ENCODE measurements at places on chromosomes 2 and 18.

- no peak for DNase-seq
These were observed 182.4 kb downstream of the CELF4 start for GRCh38 chr18:37383036-37383785.

DNA sequence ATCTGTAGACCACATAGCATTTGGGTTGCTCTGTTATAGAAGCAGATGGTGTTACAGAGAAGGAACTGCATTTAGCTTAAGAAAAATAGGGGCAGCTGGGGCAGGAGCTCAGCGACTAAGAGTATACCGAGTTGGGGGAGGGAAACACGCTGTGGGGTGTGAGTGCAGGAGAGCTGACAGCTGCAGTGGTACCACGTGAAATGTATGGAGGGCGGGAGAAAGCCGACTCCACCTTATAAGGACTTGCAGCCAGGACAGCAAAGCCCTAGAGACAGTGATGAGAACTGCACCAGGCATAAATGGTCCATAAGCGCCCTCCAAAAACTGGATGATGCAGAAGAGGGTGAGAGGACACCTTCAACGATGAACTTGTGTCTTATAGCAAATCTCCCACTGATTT lies 237.6 kb downstream of the PRKCE start:
- peak; percentile 71 for DNase-seq

DNA sequence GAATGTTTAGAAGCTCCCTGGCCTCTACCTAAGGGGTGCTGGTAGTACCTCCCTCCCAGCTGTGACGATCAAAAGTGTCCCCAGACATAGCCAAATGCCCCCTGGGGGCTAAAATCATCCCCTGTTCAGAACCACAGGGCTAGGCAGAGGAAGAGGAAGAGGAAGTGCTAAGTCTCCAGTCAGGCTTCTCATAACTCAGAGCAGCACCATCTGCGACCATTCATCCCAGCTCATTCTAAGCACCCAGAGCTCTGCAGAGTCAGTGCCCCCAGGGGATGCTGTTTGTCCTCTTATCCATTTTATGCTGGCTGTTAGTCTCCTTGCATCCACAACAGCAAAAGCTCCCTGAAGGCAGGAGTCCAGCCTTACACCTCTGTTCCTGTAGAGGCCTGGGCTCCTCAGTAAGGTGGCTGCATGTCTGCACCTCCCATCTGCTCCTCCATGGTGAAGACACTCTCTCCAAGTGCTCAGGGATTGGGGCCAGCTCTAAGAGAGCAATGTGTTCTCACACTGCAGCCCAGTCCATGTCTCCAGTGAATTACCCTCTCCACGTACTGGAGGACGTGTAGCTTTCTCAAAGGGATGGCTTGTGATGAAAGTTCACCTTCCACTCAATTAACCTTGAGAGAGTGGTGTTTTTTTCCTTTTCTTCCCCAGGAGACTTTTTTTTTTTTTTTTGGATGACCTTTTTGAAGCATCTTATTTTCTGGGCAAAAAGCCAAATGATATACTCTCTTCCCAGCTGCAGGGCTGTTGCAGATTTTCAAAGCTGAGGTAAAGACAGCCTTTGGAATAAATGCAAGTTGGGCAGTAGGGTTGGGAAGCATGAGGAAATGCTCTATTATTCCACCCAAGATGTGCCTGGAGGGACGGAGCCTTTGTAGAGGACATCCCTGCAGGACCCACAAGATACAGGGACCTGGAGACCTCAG lies 158.9 kb upstream of the SLC14A2 start:
- no peak for DNase-seq

DNA sequence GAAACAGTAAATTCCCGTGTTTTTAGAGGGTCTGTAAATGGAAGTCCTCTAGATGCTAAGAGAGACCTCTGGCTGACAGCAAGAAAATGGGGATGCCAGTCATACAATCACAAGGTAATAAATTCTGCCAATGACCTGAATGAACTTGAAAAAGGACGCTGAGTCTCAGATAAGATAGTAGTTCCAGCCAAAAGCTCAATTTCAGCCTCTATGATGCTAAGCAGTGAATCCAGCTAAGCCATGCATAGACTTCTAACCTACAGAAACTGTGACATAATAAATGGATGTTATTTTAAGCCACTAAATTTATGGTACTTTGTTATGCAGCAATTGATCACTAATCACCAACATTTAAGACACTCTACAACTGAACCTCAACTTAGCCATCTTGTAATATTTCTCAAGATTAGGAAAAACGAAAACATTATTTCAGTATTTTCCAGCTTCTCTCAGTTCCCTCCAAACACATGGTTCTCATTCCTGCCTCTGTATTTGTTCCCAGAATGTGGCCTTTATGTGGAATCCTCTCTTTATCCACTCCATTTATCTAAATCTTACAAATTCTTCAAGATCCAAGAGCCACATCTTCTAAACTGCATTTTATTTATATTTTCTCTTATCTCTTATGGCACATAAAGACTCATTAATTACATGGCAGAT lies 331.1 kb downstream of the GULP1 start:
- no peak for DNase-seq

- DNase-seq: peak; percentile 48
These were observed 571 bp downstream of the YWHAQ start for GRCh38 chr2:9630117-9630735.

DNA sequence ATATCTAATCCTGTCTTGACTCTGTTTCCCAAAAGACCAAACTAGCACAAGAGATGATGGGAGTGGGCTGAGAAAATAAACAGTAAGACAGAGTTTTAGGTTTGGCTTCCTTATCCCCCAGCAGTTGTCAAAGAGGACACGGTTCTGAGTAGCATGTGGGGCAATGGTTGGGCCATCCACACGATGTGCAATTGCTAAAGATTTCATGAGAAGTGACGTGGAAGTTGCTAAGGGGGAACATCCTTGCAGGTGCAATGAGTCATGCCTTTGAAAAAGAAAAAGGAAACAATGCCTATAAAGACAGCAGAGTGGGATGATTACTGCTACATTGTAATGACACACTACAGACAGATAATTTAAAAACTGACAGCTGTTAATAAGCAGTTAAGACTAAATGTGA lies 1395.8 kb downstream of the LRP1B start:
- DNase-seq: no peak

GRCh38 chr2:100537918-100538317 lies 24.9 kb upstream of the PDCL3 start:
- DNase-seq: no peak

DNA sequence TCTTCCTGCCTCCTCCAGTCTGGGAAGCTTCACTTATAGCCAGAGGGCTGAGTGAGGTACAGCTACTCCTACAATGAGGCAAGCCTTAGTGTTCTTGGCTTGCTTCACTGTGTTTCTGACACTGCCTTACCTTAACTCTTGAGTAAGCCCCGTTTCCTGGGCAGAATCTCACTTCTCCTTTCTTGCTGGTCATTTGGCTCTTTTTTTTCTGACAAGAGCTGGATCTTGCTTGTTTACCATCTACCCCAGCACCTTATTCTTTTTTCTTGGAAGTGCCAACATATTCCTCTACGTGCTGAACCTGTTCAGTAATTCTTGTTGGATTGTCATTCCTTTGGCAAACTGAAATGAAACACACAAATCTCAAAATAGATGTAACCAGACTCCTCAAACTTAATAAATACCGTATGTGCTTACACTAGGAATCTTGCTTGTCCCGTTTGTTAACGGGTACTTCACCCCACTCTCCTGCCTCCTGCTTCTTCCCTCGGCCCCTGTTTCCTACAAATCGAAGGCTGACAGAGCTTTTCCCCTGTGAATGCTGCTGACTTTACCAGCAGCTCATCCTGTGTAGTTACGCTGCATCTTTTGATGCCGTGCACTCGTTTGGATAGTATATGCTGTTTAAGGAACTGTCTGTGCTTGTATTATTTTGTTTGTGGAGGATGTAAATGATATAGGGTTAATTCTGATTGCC lies 132.2 kb downstream of the FMNL2 start:
- peak; percentile 73 for DNase-seq

DNA sequence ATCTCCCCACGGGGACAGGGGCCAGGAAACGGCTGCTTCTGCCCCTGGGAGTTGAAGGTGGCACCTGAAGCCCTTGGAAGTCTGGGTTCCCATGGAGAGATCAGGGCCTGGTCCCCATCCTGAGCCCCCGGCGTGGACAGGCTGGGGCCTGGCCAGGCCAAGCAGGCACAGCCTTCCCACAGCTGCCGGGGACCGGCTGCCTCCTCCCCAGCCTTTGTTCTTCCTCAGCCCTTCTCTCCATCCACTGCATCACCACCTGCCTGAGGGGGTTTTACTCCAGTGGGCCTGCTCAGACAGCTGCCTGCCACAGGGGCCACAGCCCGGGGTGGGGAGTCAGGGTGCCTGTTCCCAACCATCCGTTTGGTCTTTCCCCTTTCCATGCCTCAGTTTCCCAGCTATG lies 187.7 kb downstream of the INHBB start:
- no peak for DNase-seq

DNA sequence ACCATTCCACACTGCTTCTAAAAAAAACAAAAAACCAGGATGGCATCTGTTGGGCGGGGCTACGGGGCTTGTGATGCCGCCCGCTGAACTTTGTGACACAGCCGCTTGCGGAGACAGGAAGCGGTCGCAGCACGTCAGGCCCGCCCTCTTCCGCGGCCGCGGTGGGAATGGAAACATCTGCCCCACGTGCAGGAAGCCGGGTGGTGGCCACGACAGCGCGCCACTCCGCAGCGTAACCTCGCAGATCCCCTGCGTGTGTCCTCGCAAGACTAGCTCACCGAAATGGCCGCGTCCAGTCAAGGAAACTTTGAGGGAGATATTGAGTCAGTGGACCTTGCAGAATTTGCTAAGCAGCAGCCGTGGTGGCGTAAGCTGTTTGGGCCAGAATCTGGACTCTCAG lies 168.5 kb downstream of the SUCLG1 start:
- DNase-seq: no peak

- DNase-seq: peak; percentile 26
These were observed 35.8 kb downstream of the SKOR2 start for GRCh38 chr18:47215554-47216138.

- peak; percentile 38 for DNase-seq
These were observed 35.4 kb upstream of the WIPF1 start for GRCh38 chr2:174632841-174633622.

GRCh38 chr2:215847056-215847455 lies 166.3 kb downstream of the MREG start:
- DNase-seq: no peak

- DNase-seq: no peak
These were observed 199.1 kb upstream of the NRXN1 start for GRCh38 chr2:51231071-51231470.

- DNase-seq: no peak
These were observed 71.9 kb downstream of the SLC66A2 start for GRCh38 chr18:79879566-79879965.

DNA sequence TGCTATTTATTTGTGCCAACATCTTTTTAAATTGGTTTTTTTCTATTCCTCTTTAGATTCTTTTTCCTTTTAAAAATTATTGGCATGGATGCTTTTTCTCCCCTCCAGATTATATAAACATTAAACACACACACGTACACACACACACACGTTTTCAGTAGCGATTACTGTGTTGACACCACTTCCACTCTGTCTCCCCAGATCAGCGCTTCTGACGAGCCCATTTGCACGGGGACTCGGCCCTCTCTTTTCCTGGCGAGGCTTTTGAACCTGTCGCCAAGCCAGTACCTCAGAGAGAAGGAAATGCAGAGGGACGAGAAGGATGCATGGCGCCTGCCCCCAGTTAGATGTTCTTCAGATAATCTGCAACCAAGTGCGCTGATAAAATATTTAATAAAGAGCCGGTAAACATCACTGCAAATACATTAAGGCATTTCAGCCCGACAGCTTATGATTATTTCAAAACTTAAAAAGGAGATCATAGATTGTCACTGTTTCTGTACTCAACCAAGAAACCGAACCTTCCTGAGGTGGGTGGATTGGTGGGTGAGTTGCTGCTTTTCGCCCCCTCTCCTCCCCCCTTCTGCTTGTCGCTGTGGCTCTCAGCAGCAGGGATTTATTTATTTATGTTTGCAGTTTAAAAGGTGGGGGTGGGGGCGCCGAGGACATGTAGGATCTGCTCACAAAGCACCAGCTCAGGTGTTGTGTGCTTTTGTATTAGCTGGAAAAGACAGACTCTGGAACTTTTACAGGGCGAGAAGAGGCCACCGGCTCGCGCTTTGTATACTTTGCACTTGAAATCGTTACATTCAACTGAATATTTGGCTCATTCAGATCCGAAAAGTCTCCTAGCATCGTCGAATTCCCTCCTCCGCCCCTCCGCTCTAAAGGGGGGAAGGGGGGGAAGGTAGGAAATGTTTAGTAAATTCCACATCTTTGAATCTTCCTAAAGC lies 787 bp upstream of the TBR1 start:
- no peak for DNase-seq

DNA sequence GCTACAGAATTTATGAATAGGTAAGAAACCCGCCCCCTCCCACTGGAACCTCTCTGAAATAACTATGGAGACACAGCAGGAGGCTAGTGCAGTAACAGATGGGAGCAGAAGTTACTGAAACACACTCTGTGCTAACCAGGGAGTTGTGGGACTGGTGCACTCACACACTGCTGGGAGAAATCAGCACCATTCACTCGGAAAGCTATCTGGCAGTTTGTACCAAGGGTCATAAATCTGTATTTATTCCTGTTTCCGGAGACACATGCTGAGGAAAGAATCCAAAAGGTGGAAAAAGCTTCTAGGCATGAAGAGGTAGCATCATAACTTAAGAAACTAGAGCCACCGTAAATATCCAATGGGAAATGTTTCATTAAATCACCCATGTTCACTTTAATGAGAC lies 39.9 kb downstream of the TGFA start:
- no peak for DNase-seq

DNA sequence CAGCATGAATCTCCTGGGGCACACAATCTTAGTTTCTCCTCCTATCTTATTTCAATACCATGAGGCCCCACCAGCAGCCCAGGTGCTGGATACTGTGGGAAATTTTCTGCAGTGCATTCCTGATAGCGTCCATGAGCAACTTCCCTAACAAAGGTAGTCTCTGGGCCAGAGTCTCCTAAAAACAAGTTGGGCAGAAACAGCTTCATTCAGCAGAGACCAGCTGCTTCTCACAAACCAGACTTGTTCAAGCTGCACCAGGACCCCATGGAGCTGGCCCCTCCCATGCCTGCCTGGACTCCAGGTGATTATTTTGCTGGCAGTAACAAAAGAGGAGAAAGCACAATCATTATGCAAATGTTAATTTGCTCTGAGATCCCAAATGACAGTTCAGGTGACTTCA lies 31.4 kb downstream of the MYO5B start:
- no peak for DNase-seq

- DNase-seq: no peak
These were observed 313.8 kb downstream of the RIT2 start for GRCh38 chr18:42801706-42802105.

DNA sequence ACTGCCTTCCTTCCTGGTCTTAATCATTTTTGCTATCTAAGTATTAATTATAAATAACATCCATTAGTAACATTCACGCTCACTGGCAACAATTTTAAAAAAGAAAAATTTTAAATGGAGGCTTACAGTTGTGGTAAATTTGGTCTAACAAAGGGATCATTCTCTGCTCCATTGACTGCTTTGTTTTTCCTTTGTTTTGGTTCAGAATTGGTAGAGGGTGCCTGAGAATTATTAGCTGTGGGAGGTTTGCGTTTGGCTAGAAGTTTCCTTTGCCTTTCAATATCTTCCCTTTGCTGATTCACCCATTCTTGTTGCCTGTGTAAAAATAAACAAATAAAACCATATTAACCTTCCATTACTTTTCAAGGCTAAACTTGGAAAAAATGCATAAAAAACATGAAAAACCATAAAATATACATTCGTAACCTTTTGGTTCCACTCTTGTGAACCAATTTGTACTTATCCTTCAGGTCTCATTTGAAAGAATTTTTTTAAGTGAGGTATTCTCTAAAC lies 114.6 kb downstream of the TLK1 start:
- no peak for DNase-seq

GRCh38 chr2:102603904-102604303 lies 15.4 kb upstream of the SLC9A2 start:
- DNase-seq: peak; percentile 87
